ENCODE measurements at places on chromosomes 11 and 22.
A peak's percentile ranks its signal among the peaks of the same experiment; 100 is the strongest.

DNA sequence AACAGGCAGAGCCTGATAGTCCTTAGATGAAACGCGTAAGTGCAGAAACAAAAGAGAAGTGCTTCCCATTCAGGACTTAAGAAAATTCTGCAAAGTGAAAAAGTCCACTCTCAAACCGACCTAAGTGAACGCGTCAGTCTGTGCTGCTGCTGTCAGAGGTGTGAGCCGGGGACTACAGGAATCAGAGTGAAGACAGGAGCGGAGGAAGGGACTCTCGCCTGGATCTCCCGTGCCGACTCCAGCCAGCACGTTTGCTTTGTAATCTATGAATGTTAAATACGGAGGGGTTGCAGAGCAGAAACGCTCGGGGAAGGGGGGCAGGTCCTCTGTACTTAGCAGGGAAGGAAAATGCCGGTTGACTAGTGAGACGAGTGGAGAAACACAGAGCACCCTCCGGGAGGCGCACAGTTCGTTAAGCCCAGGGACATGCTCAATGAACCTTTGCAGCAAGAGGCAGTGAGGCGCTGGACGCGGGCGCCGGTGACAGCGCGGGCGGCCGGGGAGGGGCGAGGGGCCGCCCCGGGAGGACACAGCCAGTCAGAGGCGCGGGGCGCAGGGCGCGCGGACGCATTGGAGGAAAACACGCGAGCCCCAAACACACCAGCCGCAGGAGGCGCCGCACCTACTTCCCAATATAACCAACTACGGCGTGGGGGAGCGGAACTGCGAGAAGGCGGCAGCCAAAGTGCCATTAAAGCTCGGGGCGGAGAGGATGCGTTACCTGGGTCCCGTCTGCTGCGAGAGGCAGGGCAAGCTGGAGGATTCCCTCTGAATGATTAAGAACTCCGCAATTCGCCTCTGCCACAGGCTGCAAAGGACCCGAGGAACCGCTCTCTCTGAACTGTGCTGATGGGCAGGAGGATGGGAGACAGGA is at the start of gene CNTN5:
TSS of gene CNTN5 (plus strand) at position 598 of the 874 bp plus-strand sequence.
- DNase-seq, result peak; percentile 33

DNA sequence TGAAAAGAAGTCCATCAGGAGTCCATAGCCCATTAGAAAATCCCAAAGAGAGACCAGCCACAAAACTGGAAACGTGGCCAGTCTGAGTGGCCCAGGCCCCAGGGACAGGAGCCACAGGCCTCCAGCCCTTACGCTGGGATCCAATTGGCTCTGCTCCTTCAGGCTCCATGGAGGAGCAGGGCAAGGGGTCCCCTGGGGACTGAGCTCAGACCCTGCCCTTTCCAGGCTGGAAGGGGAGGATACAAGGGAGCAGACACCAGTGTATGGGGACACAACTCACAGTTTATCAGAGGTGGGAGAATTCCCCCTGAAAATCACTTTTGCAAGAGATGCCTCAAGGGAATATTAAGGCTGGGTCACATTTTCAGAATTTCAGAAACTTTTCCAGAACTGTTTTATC is 227.5 kb downstream of the NTM start:
- DNase-seq, result no peak

DNA sequence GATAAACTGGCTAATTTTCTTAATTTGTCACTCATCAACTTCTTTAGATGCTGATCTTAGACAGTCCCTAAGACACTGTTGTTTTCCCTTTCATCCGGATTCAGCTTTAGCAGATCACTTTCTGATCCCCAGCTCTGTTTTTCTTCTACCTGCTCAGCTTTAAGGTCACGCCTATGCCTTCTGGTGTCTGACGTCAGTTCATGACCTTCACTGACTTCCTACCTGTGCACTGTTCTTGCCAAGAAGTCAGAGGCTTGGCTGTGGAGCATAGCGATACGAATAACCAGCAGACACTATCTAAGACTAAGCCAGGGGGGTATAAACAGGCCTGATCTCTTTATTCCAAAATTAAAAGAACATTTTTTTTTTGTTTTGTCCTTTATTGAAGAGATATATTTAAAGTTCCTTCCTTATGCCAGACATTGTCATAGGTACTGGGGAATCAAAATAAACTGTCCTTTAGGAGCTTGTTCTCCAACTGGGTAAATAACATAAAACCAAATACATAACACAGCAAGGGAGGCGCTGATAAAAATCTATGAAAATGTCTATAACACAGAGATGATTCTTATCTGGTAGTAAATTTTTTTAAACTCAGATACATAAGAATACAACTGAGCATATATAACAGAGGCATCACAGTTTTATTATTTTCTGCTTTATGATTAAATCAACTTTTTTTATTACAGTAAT is 352.2 kb upstream of the CTSC start:
- DNase-seq, result no peak

DNA sequence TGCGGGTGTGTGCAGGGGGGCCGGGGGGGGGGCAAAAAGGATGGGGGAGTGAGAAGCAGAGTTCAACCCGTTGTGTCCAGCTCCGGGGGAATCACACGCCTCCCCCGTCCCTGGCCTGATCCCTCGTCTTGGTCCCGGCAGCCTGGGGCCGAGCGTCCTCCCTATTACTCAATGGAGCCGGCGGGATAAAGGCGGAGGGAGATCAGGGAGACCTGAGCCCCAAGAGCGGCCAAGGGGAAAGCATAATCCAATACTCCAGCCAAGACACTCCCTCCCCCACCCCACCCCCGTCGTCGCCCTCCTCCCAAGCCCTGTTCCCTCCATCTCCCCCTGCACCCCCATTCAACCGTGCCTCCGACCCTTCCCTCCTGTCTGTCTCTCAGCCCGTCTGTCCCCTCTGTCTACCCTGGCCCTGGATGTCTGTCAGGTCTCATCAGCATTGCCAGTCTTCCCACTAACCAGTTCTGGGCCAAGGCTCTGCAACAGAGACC is 2.6 kb downstream of the PHOX2A start:
- no peak for DNase-seq

GRCh38 chr11:107157146-107157808 is 139.0 kb upstream of the GUCY1A2 start:
- DNase-seq, result no peak

DNA sequence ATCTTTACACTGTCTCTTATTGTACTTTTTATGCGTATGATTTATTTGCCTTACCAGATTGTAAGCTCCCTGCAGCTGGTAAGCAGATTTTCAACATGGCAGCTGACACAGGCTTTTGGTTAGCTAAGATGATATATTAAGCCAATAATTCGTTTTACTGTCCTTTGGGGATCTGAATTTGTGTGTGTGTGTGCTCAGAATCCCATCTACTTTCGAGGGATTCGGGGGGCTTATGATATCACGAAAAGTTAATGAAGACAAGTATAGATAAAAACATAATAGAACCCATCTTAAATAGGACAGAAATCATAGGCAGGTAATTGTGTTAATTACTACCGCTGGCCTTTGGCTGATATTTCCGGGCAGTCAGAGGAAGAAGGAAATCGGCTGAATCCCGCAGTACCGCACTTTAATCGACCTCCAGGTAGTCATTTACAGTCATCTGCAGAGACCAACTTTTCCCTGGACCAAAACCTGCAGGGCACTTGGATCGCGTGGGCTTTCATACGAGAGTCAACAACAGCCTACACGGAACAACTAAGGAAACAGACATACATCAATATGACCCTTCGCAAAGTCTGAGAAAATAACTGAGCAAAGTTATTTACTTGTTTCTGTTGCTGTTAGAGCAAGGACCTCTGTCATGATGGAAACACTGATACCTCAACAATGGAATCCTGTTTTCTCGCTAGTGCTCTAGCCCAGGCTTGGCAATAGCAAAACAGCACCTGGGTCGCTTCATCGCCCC is 802 bp downstream of the KBTBD3 start:
- peak; percentile 7 for DNase-seq

DNA sequence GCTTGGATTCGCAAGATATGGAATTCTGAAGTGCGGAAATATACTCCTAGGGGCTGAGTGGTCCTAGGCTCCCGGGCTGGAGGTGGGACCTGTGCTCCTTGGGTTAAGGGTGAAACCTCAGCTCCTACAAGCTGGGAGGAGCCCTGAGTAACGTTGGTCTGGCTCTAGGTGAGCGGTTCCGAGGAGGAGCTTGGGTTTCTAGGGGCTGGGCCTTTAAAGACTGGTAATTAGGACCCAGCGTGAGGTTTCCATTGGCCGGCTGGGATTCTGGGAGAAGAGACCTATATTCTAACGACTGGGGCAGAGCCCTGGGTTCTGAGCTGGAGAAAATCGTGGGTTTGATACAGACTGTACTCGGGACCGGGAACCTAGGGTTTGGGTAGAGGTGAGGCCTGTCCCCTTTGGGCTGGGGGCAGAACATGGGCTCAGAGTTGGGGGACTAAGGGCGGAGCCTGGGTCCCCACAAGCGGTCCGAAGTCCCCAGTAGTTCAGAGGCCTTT is 882 bp upstream of the MAP4K2 start:
- DNase-seq, result no peak

DNA sequence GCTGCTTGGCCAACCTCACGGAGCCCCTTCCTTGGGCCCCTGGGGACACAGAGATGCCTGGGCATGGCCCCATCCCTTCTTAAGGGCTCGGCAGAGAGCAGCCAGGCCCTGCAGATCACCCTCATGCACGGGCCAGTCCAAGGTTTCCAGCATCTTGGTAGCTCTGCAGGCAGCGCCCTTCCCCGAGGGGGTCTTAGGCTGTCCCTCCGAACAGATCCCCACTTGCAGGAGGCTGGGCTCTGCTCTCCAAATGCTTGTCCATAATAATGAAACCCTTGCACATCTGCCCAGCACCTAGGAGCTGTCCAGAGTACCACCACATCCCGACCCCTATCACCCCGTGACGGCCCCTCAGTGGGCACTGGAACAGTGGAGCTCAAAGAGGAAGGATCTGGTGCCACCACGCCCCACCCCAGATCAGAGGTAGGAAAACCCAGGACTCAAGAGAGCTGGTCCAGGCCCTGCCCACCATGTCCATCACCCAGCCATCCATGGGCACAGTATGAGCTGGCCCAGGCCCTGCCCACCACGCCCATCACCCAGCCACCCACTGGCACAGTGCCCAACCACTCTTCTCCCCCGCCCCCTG is 92.5 kb upstream of the PRR5 start:
- no peak for DNase-seq

DNA sequence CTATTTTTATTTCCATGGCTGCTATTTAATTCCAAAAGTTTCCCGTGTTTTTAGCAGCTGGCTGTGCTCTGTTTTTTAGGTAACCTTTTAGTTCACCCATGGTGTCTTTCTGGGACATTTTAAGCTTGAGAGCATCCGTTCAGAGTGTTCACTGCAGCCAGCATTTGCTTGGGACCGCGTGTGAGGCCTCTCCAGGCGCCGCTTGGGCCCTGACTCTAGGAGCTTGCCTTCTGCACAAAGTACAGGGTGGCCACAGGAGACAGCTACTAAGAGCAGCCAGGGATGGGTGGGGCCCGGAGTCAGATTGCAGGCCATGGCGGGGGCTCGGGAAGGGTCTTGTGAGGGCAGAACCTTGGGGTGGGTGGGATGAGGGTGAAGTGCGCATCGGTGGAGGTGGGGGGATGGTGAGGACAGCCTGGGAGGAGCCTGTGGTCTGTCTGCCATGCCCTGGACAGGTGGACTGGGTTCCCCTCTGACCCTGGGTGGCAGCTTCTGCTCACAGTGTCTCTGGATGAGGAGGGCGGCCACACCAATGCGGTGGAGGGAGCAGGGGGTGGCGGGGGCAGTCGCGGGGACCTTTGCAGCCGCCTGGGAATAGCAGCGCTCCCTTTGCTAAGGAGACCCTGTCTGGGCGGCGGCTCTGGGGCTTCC is 288.1 kb downstream of the TBC1D22A start:
- no peak for DNase-seq

GRCh38 chr11:13222285-13222684 is 55.3 kb upstream of the BMAL1 start:
- no peak for DNase-seq

DNA sequence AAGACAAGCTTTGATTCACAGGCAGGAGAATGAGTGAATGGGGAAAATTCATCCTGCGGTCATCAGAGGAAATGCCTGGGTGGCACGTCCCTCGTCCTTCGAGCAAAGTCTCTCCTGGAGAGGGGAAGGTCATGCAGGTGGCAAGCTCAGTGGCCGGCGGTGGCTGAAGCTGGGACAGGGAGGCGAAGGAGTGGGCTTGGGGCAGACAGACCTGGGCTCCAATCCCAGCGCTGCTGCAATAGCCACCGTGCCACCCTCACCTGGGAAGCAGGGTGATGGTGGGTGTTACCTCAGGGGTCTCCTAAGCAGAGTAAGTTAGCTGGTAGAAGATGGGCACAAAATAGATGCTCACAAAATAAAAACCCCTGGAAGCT is 22.4 kb upstream of the CACNG2 start:
- DNase-seq, result no peak

DNA sequence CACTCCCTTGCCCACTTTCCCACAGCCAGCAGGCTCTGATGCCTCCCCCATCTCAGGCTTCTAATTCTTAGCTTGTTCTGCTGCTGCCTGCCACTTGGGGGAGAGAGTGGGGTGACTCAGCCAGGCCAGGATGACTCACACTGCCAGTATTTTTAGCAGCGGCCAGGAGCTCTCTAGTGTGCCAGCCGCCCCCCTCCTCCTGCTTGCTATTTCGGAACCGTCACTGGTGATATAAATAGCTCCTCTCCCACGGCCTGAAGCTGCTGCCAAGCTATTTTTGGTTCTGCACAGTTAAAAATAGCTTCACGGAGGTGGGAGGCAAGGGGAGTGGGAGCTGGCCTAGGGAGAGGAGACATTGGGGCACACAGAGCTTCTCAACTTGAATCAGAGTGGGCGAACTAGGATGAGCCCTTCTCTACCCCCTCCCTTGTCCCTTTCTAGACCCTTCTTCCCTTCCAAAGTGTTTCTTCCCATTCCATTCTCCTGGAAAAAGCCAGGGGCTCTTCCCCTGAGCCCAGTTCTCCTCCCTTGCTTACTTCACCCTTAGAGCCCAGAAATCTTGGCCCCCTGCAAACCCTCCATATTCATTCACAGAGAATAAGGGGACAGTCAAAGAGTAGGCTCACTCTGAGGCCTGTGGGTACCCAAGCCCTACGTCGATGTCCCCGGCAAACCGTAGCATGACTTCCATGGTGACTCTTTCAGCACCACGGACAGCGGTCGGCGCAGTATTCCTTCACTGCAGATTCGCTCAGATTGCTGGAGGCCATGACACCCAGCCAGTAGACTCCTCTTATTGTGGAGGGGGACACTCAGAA is 2.5 kb upstream of the NPAS4 start:
- peak; percentile 90 for DNase-seq

- no peak for DNase-seq
Observed at GRCh38 chr11:113267493-113267892, 46.9 kb upstream of the TTC12 start.

DNA sequence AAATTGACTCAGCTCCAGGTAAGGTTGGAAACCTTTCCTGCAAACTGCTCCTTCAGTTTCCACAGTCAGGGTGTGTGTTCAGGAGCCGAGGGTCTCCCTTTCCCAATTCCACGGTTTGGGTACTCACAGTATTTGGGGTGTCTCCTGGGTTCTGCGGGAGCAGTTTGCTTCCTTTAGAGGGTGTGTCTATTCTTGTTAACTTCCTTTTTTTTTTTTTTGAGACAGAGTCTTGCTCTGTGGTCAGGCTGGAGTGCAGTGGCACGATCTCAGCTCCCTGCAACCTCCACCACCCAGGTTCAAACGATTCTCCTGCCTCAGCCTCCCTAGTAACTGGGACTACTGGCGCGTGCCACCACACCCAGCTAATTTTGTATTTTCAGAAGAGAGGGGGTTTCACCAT is 251.4 kb downstream of the LUZP2 start:
- DNase-seq, result no peak

- DNase-seq, result no peak
Observed at GRCh38 chr22:40908895-40909294, 42.3 kb upstream of the RBX1 start.

GRCh38 chr22:20107471-20107901 is 8.4 kb upstream of the RANBP1 start:
- DNase-seq, result no peak

- DNase-seq, result peak; percentile 50
Observed at GRCh38 chr11:118258410-118258809, 5.7 kb downstream of the MPZL2 start.

All from activated CD8-positive, alpha-beta T cell treated with anti-CD3 and anti-CD28 coated beads for 36 hours (primary cell).